ENCODE measurements at places on chromosomes 6 and 20.

- no peak for DNase-seq
Measured at GRCh38 chr6:149217466-149217888, 100.0 kb upstream of the TAB2 start.

DNA sequence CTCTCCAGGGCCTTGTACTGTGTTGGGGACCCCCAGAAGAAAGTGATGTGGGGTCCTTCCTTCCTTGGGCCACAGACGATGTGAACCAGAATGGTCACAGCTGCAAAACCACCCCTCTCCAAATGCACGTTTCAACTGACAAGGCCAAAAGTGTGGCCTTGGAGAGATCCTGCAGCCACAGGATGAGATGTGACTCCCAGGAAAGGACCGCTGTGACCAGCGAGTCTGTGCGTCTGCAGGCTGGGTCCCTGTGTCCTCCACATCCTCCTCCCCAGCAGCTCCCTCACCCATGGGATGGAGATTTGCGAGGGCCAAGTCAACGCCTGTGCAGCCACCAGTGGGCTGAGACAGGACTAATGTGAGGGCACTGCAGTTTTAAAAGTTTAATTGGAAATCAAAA, 247.0 kb downstream of the ERMARD start:
- no peak for DNase-seq

GRCh38 chr6:26223650-26224546, 136.7 kb downstream of the HFE start:
- DNase-seq, result no peak

DNA sequence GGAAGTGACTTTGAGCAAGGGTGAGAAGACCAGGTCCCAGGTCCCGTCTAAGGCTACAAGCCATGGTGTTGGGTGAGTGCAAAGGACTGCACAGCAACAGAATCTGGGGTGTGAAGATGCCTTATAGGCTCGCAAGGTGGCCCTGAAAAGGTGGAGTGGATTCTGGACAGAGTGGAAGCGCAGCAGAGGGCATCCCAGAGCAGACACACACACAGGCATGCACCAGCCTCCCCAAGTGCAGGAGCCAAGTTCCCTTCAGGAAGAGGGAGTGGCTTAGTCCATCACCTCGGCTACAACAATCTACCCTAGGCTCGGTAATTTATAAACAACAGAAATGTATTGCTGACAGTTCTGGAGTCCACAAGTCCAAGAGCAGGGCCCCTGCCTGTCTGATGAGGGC, 180.1 kb upstream of the PDE10A start:
- DNase-seq, result no peak

DNA sequence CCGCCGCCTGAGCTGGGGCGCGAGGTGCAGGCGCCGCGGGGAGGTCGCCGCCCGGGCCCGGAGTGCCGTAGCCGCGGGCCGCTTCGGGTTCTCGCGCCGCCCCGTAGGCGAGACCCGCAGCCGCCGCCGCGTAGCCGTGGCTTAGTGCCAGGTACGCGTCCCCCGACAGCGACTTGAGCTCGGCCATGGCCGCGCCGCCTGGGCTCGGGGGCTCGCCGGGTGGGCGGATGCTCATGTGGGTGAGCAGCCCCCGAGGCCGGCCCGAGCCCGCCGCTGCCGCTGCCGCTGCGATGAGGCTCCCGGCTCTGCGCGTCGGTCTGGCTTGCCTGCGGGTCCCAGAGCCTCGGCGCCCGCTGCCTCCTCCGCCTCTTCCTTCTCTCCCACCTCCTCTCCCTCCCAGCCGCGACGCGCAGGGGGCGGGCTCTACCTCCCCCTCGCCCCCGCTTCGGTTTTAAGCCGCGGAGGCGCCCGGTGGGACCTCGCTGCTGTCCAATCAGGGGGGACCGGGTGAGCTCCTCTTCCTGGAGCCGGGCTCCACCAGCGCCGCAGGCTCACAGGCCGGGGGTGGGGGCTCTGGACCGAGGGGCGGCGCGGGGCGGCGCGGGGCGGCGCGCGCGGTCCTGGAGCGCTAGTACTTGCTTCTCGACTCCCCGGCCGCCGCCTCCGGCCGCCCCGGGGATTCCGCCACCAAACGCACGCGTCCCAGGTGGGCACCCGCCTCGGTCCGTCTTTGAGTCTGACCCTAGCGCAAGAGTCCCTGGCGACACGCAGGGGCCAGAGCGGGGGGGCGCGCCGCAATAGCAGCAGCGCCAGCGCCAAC, at the start of gene BHLHE23:
Gene BHLHE23, minus strand, starts transcription at position 425 of the 820 bp plus-strand sequence. Its CDS starts 190 bp downstream, at position 235.
- no peak for DNase-seq

GRCh38 chr6:116283191-116283590, 3.5 kb upstream of the TSPYL1 start:
- no peak for DNase-seq
